Activated T-helper 17 cell treated with anti-CD3 and anti-CD28 coated beads, Interleukin-2, amount 50 U/mL, for 72 hours (primary cell): ENCODE measurements at places on chromosomes 6 and 20. TPM values are rescaled to one million over a fixed set of nuclear protein-coding genes. Genes with fewer than 3 reads are reported as not detected.
A peak's percentile ranks its signal among the peaks of the same experiment; 100 is the strongest.

DNA sequence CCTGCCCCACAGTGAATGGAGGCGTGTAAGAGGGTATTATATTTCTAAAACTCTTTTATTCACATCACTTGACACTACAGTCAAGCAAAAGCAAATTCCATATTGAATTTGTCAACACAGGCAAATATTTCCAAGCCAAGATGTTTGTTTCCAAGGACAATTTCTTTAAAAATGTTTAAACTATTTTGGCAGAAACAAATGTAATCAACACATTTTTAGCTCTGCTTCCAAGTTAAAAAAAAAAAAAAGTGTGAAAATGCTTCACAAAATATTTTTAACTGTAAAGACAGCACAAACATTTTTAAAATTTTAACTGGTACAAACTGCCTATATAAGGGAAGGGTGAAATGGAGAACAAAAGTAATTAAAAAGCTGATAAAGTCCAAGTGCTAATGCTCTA lies 44.9 kb upstream of the DST start:
- no peak for ATAC-seq

CYP39A1 gene
- total RNA-seq: not detected

PCK1 gene
- total RNA-seq: not detected

GRCh38 chr20:38607351-38607750 lies 5.7 kb downstream of the ARHGAP40 start:
- ATAC-seq: no peak

C6orf118 gene
- total RNA-seq: not detected

DNA sequence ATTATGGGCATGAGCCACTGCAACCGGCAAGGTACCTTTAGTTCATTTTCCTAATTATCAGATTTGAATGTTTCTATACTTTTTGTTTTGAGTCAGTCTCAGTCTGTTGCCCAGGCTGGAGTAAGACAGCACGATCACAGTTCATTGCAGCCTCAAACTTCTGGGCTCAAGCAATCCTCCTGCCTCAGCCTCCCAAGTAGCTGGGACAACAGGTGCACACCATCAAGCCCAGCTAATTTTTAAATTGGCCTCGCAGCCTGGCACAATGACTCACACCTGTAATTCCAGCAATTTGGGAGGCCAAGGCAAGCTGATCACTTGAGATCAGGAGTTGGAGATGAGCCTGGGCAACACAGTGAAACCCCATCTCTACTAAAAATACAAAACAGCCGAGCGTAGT lies 24.4 kb downstream of the STAU1 start:
- no peak for ATAC-seq

PNPLA1 gene
- not detected for total RNA-seq

- ATAC-seq: no peak
Observed at GRCh38 chr20:49446080-49446479, 36.4 kb downstream of the KCNB1 start.

DNA sequence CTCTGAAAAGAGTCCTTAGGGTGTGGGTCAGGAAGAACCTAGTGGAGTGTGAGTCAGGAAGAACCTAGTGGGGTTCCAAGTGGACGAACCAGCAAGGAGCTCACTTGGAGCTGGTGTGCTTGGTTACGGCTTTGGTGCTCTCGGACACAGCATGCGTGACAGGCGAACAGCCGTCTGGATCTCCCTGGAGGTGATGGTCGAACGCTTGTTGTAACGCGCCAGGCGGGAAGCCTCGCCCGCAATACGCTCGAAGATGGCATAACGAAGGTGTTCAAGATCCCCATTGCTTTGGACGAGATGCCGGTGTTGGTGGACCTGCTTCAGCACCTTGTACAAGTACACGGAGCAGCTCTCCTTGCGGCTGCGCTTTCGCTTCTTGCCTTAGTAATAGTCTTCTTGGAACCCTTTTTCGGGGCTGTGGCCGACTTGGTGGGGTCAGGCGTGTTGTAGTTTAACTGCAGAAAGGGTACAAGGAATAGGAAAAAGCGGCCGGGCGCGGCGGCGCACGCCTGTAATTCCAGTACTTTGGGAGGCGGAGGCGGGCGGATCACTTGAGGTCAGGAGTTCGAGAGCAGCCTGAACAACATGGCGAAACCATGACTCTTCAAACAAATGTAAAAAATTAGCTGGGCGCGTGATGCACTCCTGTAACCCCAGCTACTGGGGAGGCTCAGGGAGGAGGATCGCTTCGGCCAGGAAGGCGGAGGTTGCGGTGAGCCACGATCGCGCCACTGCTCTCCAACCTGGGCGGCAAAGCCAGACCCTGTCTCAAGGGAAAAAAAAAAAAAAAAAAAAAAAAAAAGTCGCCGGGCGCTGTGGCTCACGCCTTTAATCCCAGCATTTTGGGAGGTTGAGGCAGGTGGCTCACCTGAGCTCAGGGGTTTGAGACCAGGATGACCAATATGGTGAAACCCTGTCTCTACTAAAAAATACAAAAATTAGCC lies 48.0 kb downstream of the OR2B2 start:
- no peak for ATAC-seq

GNMT gene
- 0.30 TPM for total RNA-seq

DNA sequence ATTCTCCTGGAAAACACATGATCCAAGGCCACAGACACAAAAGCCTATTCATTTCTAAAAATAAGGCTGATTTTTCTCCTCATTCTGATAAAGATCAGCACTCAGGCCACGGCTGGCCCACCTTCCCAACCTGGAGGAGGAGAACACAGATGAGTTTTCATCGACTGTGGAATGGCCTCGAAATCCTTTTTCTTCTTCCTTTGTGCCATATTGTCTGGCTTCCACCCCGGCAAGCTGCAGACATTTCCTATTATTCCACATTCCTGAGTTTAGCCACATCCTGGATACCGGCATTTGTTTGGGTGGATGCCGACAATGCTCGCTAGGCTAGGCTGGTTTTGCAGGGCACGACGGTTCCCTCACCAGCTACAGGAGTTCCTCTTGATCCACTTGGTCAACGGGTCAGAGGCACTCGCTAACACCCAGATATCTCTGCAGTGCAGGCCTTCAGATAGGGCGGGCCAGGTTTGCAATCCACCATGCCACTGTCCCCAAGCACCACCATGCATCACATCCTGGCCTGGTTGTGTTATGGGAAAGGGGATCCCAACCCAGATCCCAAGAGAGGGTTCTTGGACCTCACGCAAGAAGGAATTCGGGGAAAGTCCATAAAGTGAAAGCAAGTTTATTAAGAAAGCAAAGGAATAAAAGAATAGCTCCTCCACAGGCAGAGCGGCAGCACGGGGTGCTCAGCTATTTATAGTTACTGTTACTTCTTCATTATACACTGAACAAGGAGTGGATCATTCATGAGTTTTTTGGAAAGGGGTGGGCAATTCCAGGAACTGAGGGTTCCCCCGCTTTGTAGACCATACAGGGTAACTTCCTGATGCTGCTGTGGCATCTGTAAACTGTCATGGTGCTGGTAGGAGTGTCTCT lies 4.2 kb upstream of the CTSZ start:
- ATAC-seq: no peak

- no peak for ATAC-seq
Observed at GRCh38 chr6:160360955-160361354, 12.8 kb downstream of the SLC22A3 start.

SLC17A1 gene
- not detected for total RNA-seq

DNA sequence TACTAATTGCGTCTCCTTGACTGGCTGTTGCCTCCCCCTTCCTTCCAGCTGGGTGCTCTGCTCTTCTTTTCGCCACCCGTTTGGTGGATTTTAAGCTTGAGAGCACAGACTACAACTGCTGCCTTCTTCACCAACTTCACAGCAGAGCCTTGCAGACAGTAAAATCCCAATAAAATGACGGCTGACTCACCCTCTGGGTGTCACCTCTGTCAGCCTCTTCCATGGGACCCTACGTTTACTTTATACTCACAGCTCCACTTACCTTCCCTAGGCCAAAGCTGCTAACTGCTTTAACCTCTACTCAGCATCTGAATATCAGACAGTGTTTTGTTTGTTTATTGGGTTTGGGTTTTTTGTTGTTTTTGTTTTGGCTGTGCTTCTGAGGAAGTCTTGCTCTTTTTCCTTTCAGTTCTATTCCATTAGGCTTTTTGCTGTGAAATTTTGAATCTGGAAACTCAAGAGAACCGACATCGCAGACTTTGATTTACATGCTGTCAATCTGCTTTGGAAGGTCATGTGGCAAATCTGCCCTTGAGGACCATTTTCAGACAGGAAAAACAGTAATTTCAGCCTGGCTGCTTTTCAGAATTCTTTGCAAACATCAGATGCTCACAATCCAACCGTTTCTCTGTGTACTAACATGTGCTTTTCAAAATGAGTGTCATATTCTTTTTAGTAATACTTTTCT lies 2.4 kb downstream of the AGPAT4 start:
- no peak for ATAC-seq

GRCh38 chr6:47090881-47091280 lies 48.7 kb upstream of the ADGRF1 start:
- ATAC-seq: no peak

TP53TG5 gene
- total RNA-seq: 0.50 TPM

- ATAC-seq: no peak
Observed at GRCh38 chr6:135073756-135074393, 19.3 kb upstream of the HBS1L start.

DNA sequence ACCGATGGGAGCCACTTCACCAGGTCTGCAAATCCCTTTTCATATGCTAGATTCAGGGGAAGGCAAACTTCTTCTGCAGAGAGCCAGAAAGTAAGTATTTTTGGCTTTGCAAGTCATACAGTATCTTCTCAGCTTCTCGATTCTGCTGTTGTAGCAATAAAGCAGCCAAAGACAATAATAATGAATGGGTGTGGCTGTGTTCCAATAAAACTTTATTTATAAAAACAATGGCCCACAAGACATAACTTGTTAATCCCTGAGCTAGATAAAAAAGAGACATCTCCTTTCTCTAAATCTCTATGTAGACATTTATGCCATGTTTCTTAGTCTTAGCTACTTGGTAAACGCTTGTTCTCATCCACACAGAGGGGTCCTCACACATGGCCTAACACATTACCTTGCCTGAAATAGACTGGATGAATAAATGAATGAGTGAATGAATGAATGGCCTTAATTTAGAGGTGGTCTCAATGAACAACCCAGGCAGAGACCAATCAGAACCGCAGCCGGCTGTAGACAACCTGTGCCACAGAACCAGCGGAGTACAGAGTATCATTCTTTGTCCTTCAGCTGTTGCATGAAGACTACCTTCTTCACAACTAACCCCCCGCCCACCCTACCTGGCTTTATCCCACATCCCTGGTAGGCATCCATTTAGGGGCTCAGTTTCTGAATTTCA lies 13.5 kb upstream of the PREX1 start:
- ATAC-seq: no peak

GRCh38 chr6:108366236-108366635 lies 71.4 kb downstream of the AFG1L start:
- no peak for ATAC-seq

ANKEF1 gene
- 2.4 TPM for total RNA-seq

DNA sequence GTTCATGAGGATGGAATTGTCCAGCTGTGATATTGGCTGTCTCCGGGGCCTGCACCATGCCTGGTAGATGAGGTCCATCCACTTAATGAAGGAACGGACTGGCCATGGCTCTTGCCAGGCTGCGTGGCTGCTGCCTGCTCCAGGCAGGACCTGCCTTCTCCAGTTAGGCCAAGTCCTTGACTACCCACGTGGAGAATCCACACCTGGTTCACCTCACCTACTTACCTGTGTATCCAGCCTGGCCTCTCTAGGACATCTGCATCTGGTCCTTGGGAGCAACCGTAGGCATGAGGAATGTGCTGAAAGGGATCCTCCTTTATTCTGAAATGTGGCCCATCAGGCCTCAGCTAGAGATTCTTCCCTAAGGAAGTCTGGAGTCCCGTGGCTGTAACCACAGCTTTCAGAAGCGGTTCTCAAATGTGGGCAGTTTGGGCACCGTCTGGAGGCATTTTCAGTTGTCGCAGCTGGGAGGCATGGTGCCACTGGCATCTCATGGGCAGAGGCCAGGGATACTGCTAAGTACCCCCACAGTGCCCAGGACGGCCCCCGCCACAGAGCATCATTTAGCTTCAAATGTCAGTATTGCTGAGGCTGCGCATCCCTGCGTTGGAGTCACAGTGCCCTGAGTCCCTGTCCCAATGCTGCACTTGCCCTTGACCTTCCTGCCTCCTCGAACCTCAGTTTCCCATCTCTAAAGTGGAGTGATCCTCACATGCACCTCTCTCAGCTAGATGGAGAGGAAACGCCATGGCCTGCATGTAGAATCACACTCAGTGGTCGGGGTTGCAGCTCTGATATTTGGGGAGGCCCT lies 67.5 kb downstream of the PHACTR3 start:
- ATAC-seq: no peak

GRCh38 chr20:51137461-51137860 lies 114.6 kb upstream of the KCNG1 start:
- ATAC-seq: no peak

- peak; percentile 53 for ATAC-seq
Observed at GRCh38 chr20:31516651-31517050, 2.4 kb downstream of the HM13 start.

GRCh38 chr20:44941120-44941691 lies 19.0 kb downstream of the TOMM34 start:
- no peak for ATAC-seq

DNA sequence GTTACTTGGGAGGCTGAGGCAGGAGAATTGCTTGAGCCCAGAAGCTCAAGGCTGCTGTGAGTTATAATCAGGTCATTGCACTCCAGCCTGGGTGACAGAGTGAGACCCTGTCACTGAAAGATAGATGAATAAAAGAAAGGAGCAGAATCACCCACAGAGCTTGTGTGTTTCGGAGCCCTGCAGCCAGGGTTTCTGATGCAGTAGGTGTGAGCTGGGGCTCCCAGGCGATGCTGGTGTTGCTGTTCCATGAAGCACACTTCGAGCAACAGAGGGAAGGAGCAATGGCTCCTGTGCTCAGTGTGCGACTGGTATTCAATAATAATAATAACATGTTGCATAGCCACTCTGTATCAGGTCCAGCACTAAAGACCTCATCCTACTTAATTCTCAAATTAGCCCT lies 197.5 kb upstream of the CST7 start:
- no peak for ATAC-seq

GRCh38 chr6:72547020-72547419 lies 74.8 kb upstream of the KCNQ5 start:
- ATAC-seq: no peak

TNF gene
- 199 TPM for total RNA-seq

DNA sequence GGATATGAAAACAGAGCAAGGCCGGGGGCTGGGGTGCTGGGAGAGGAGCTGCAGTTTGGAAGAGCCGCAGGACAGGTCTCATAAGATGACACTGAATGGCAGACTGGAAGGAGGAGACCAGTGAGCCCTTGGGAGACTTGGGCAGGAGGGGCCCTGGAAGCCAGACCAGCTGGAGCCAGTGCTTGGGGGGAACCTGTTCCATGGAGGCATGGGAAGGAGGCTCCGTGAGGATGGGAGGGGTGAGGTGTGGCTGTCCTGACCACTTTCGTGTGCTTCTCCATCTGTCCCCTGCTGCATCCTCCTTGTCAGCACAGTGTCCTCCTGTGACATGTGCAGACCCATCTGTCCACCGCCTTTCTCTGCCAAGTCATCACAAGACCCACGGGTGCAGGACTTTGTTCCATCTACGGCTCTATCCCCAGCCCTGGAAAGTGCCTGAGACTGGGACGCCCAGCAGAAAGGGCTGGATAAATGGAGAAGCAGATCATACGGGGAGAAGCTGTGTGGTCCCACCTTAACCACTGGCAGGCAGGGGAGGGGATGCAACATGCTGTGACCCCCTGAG lies 84.8 kb upstream of the MPC1 start:
- ATAC-seq: no peak
